ENCODE measurements at places on chromosomes 2 and 18.
A peak's percentile ranks its signal among the peaks of the same experiment; 100 is the strongest.

DNA sequence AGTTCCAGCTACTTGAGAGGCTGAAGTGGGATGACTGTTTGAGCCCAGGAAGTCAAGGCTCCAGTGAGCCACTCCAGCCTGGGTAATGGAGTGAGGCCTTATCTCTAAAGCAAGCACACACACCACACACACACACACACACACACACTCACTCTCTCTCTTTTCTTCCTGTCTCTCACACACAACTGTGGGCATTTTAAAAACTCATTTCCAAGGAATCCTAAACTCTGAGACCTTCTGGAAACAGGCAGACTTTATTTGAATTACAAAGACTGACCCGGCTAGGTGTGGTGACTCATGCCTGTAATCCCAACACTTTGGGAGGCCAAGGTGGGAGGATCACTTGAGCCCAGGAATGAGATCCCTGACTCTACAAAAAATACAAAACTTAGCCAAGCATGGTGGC lies 21.3 kb downstream of the WDSUB1 start:
- no peak for DNase-seq

GRCh38 chr2:127581516-127582490 lies 46.3 kb downstream of the MYO7B start:
- no peak for DNase-seq

DNA sequence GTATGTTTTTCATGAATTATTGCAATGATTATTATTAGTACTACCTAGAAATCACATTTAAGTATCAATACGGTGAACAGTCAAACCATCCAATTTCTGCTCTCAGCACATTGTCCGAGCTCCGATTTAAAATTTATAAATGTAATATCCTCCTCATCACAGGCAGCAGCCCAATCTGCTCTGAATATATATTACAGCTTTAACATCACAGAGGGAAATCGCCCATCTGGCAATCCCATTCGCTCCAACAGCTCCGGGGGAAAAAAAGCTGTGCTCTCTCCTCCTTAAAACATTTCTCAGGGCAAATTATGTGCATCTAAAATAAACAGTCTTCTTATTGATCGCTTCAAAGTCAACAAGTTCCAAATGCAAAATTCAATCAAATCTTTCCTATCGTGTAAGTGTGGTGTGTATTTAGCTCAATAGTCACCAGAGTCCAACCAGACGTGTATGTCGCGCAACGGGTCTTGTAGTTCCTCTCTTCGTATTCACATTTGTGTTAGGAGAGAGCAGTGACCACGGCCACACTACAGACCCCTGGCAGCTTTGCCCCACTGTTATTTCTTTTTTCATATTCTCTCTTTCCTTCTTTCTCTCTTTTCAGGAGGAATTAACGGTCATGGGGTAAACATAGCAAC lies 2.4 kb downstream of the FIGN start:
- DNase-seq: no peak

GRCh38 chr2:195364015-195364965 lies 292.7 kb upstream of the SLC39A10 start:
- no peak for DNase-seq

DNA sequence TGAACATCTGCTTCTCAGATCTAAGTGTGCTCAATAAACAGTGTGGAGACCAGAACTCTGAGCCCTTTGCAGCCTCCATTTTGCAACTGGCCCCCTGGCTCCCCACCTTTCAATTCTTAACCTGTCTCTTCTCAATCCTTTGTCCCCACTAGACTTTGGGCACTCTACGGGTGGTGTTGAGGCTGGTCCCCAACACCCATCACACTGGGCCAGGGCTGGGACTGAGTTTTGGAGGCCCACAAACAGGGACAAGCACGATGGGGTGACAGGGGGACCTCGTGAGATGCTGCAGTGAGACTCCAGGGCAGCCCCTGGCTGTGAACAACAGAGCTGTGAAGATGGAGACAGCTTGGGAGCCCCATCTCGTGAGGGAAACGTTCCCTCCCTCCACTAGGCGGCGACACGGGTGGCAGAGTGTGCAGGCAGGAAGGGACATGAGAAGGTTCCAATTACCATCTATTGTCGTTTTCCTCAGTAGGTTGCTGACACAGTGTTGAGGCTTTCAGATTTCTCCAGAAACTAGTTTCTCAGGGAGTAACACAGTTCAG lies 1.2 kb downstream of the ANKMY1 start:
- DNase-seq: no peak

DNA sequence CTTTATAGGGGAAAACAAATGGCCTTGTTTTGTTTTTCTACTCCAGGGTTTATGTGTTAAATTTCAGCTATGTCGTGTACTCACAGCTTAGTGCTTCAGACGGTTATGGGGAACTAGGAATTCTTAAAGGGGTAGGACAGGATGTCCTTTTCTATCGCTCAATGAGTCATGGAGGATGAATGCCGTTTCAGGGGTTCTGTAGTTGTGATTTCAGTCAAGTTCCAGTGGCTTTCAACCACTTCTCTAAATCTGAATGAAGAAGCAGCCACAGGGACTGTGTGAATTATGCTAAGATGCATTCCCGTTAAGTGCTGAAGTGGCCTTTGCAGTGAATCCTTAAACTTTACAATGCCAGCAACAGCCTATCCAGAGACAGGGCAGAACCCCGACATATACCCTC lies 1231.7 kb upstream of the ZEB2 start:
- DNase-seq: no peak

GRCh38 chr2:228518-229278 lies 35.1 kb downstream of the SH3YL1 start:
- no peak for DNase-seq

- DNase-seq: no peak
Measured at GRCh38 chr2:146850746-146851145, 994.1 kb upstream of the ACVR2A start.

DNA sequence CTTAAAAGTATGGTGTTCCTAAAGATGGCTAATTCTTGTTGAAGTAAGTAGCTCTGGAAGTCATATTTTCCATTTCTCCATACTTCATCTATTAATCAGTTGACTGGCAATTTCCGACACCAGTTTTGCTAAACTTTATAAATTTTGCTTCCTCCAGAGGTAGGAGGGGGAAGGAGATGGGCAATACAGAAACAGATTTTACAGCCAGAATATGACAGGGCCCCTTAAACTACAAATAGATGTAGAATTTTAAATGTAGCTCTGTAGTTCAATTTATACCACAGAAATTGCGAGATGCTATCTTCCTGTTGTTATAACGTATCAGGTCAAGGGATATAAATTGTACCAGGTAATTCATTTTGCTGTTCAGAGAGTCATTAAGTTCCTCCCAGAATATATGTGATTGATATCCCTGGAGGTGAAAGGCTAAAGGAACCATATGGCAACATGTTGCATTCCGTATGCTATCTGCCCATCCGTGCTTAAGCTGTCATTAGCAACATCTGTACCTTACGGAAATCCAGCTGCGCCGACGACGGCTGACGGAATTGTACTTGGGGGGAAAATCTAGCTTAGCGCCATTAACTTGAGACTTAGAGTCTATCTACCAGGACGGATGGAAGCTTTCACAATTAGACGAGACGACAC lies 8.4 kb upstream of the NR4A2 start:
- DNase-seq: peak; percentile 66

DNA sequence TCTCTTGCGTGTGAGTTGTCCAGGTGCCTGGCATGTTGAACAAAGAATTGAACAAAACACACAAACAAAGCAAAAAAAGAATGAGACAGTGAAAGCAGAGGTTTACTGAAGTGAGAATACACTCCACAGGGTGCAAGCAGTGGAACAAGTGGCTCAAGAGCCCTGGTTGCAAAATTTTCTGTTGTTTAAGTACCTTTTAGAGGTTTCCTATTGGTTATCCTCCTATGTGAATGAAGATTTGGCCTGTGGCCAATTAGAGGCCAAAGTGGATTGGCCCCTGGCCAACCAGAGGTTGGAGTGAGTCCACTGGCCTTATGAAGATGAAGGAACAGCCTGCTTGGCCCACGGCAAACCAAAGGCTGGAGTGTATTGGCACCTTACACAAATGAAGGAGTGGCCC lies 1188.5 kb upstream of the NRXN1 start:
- DNase-seq: peak; percentile 68

DNA sequence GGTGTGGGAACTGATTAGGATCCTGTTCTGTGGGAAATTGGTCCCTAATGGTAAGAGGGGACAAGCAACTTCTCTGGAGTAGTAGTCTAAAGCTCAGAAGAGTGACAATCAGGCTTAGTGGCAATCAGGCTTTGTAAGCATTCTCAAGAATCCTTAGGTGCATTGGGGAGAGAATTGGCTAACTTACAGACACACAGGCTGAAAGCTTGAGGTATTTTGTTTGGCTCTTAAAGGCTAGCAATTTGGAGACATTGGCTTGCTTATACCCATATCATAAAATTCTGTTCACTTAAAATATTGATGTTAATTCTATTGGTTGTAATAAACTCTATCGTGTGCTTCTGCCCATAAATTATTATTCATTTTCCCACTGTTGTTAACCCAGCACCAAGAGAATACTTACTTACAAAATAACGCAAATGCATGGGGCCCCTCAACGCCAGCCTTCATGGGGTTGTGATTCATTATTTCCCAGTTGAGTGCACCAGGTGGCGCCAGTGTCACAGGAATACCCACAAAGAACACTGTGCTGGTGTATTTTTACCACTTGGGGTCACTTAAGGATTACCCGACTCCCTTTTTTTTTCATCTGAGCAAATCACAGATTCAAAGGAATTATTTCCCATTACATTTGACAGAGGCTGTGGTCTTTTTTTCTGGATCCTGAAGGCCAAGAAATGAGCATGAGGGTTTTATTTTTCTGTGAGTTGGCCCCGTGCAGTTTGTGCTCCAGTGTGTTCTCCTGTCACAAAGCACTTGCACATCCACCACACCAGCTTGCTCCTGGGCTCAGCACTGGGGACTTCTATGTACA lies 45.5 kb downstream of the DDX1 start:
- DNase-seq: peak; percentile 9

DNA sequence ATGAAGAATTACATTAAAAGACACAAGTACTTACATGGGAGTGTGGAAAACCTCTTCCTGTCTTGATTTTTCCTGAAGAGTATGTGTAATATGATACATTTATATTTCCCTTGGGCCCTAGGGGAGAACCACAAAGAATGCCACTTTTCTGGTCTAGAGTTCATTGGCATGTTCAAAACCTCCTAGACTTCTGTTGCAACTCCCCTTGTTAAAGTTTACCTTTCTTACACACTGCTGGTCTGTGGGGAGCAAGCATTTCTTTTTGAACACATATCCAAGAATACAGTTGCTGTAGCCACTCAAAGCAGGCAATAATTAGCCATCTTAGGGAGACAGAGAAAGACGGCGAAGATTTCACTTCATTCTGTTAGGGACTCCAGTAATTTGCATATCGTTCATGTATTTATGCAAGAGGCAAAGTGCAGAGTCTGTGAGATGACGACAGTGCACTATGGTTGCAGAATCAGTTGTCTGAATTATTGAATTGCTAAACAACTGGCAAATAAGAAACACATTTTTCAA lies 103.5 kb downstream of the NOL4 start:
- DNase-seq: no peak

GRCh38 chr2:112465382-112465781 lies 16.6 kb upstream of the TTL start:
- DNase-seq: no peak

DNA sequence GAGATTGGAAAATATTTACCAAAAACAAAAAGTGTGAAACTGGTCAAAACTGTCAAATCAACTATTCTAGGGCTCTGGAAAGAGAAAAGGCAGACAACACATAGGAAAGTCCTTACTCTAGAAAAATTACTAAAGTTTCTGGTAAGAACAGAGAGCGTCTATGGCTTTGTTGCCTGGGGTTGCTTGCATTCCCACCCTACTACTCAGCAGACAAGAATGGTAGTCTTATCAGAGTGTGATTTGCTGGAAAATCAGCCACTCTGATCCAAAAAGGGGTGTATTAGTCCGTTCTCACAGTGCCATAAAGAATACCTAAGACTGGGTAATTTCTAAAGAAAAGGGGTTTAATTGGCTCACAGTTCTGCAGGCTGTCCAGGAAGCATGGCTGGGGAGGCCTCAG lies 50.3 kb upstream of the CDH20 start:
- DNase-seq: no peak

DNA sequence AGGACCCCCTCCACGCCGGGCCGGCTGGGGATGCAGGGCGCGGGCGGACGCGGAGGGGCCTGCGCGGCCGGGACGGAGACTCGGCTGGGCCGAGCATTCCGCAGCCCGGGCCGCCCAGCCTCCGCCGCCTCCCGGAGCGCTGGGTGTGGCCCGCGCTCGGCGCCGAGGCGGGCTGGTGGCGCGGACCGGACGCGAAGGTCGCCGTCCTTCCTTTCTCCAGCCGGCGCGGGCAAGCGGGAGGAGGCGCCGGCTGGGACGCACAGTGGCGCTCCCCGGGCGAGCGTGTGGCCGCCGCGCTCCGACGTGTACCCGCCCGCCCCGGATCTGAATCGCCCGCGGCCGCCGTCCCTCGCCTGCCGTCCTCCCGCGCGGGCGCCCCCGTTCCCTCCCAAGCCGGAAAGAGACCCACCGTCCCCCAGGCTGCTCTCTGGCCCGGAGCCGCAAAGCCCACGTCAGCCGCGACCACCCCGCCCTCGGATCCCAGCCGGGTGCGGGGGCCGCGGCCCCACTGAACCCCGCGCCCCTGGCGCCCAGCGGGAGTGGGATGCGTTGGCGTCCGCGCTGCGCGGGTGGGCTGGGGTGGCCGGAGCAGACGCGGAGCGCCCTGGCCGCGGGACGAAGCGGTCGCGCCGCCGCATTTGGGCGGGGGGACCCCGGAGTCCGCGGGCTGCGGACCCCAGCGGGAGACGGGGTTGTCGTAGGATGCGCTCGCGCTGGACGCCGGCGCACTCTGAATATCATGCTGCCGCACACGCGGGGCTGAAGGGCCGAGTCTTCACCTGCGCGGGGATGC lies 634 bp downstream of the SPATS2L start:
- DNase-seq: no peak

DNA sequence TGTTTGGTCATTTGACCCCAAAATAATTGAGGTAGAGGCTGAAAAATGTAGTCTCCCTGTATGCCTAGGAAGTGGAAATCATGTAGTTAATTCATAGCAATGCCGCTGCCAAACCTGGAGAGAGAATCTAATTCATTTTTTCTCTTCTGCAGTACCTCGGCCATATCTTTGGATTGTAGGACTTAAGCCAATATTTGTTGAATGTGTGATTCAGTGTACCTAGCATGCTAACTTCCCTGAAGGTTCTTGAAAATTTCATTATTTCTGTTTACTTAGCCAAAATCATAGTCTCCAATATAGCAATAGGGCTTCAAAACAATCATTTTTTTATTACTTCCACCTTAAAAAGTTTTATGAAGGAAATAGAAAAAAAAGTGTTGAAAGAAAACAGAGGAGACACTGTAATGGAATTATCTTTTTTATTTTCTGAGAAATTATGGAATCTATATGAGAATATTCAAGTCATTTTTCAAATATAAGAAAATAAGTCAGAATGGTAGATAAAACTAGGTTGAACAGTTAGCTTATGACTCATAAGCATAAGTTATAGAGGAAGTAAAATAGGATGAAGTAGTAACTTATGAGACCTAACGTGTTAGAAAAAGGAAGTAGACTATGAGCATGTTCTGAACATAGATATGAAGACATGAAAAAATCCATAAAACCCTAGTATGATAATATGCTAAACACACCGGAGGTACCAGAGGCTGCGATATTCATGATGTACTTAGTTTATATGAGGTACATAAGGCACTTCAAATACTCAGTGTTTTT lies 35.2 kb upstream of the CDH19 start:
- DNase-seq: no peak
